ENCODE measurements at places on chromosomes 2 and 18.

GRCh38 chr2:147639891-147640290 lies 204.9 kb upstream of the ACVR2A start:
- DNase-seq = no peak

DNA sequence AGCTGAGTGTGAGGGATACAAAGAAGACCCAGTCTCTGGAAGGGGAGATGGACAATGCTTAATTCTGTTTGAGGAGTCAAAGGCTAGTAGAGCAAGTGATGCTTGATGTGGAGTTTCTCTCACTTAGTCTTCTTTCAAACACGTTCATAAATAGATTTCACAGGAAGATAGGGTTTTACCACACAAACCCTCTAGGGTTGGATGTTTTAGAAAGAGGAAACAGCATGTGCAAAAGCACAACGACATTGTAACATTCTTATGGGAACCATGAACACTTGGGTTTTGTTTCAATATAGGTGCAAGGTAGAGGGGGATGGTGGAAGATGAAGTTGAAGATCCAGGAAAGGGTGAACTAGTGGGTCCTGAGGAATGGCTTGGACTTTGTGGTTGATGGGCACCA lies 10.8 kb upstream of the EFEMP1 start:
- no peak for DNase-seq

GRCh38 chr2:189260361-189260814 lies 80.8 kb upstream of the COL5A2 start:
- DNase-seq = no peak

DNA sequence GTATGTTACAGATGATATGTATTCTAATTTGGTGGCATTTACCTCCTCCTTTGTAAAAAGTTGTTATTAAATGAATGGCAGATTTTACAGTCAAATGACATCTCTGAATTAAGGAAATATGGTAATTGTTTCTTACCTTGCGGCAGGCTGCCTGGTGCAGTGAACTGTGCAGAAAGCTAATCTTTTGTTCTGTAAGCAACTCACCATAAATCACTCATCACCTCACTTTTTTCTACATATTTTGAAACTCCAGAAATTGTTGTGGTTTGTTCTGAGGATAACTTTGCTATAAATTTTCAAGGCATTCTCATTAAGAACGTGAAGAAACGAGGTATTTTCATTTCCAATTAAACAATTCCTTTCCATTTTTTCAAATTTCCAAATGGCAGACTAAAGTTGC lies 52.7 kb downstream of the ST6GAL2 start:
- DNase-seq = no peak
